Activated naive CD8-positive, alpha-beta T cell treated with anti-CD3 and anti-CD28 coated beads, Interleukin-2, amount 50 U/mL, for 24 hours (primary cell): ENCODE measurements at places on chromosomes 3 and 15.

GRCh38 chr15:101118615-101119014, 133.2 kb downstream of the CHSY1 start:
- DNase-seq = no peak

GRCh38 chr15:19943515-19943914, 598.1 kb downstream of the GOLGA6L6 start:
- DNase-seq = no peak

DNA sequence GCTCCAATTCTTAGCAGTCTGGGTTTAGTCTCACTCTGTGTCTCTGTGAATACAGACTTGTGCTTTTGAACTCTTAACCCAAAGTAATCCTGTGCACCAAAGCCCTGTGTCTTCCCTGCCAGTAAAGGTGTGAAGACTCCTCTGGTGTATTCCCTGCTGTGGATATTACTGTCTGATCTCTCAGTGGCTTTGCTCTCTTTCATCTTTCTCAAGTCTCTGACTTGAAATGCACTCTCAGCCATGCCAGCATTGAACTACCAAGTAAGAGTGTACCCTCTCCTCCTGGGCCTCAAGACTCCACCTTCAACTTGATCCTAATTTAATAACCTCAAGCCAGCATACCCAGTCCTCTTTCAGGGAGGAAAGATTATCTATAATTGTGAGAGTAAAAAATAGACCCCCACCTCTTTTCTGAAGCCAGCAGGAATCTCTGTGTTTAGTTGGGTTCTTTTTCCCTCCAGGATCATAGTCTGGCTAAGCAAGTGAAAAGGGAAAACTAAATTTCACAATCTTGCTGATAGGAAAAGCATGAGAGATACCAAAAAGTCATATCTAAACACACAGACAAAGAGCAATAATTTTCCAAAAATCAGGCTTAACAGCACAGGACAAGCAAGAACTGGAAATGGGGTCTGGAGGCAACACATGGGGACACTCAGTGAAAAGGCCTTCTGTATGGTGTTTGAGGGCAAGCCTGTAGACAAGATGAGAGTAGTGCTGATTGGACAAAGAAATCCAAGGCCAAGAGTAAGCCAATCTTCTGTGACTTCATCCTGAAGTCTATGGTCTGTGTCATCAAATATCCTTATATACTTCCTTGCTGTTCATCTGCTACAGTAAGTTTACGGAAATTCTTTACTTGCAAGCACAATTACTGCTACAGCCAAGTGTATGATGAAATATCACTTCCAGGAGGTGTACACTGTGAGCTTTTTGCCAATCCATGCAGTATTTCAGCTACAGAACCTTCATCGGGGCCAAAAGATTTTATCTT, 296.1 kb upstream of the TGFBR2 start:
- no peak for DNase-seq

DNA sequence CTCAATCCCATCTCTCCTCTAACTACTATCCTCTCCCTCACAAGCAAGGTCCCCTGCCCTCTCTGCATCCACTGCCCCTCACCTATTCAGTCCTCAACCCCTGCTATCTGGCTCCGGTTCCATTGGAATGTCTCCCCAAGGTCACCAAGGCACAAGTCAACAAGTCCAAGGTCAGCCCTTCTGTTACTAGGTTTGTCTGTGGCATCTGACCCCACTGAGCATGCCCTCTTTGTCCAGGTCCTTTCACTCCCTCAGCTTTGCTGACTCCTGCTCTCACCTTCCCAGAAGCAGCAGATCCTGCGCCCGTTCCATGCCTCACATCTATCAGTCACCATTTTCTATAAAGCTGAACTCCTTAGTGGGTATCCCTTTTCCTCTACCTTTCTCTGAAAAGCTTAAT, 8.3 kb upstream of the SEMA7A start:
- no peak for DNase-seq

- no peak for DNase-seq
Measured at GRCh38 chr3:14935592-14936345, 11.6 kb upstream of the NR2C2 start.

GRCh38 chr3:117743993-117744392, 1034.4 kb downstream of the TUSC7 start:
- DNase-seq = no peak

- DNase-seq = no peak
Measured at GRCh38 chr3:120163026-120163425, 68.8 kb upstream of the GSK3B start.

- DNase-seq = peak; percentile 30
Measured at GRCh38 chr3:18559331-18559842, 134.2 kb upstream of the SATB1 start.

- DNase-seq = no peak
Measured at GRCh38 chr3:160176923-160177322, 48.3 kb upstream of the C3orf80 start.

- no peak for DNase-seq
Measured at GRCh38 chr3:42353631-42354030, 56.8 kb downstream of the LYZL4 start.

DNA sequence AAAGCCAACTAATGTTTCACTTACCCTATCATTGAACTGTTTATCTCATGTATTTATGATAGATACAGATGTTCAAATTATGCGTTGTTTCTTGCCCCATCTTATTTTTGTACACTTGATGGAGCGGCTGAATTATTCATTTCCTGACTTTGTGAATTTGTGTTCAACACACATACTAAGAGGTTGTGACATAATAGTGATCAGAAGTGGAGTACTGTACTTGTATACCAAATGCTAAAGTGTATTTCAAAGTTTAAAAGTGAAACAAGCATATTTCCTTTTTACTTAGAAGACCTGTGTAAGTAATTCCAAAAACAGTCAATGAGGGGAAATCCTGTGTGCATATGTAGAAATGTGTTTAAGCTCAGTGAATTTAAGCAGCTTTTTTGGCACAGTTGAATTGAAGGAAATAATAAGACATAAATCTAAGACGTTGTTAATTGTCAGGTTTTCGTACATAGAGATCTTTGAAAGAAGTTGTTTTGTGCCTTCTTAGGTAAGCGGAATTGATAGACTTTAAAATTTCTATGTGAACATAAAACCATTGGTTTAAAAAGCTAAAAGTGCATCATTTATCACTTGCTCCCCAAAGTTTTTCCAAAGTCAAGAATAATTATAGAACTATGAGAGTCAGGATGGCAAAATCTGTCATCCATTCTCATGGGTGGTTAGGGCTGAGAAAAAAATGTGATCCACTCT, 1.9 kb downstream of the NFKBIZ start:
- DNase-seq = no peak

- no peak for DNase-seq
Measured at GRCh38 chr3:80533553-80533952, 765.8 kb upstream of the ROBO1 start.

- no peak for DNase-seq
Measured at GRCh38 chr15:22918056-22918455, 62.1 kb downstream of the CYFIP1 start.

DNA sequence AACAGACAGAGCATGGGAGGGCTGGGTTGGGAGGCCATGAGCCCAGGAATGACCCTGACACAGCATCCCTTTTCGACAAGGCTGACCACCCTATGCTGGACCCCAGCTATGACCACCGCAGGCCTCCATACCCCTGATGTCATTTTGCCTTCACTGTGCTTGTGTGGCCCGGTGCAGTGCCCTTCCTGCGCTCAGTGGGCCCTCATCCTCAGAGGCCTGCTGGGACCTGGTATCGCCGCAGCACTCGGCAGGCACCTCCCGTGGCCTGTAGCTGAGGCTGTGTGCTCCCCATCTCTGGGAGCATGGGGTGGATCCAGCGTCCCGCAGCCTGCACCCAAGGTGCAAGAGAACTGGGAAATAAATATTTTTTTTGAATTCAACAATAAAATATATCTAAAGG, 73.1 kb upstream of the MEF2A start:
- no peak for DNase-seq

DNA sequence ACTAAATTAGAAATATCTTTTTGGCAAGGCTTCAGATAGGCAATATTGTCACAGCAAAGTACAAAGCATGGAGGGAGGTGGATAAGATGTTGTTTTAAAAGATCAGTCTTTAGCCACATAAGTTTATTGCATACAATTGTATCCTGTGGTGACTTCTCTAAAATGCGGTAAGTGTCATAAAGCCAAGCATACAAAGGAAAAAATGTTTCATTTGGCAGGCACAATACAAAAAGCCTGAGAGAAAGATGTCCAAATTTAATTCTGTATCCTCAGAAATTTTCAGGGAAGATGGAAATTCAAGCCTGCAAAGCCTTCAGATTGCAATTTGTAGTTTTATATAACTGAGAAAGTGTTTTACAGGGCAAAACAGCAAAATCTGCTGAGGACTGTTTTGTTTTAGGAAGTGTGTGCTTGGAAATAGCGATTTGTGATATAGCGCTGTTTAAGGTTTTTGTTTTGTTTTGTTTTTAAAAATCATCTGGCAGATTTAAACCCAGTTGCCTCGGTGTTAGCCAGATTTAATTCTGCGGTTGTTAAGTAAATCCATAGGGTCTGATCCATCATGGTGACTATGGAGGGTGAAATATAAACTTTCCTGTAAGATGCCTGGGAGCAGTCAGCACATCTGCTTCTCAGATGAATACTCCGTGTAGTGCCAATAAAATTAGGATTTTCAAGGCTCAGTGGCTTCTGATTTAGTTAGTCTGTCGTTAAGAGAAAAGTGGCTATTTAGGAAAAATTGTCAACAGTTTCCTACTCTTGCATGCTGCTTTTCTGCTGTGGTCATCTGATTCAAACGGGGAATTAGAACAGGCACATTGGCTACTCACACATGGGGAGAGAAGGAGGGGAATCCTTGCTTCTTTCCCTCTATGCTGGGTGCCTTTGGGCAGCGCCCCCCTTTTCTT, 8.0 kb downstream of the KAT2B start:
- no peak for DNase-seq

- DNase-seq = no peak
Measured at GRCh38 chr3:27487383-27487782, 3.2 kb upstream of the SLC4A7 start.

DNA sequence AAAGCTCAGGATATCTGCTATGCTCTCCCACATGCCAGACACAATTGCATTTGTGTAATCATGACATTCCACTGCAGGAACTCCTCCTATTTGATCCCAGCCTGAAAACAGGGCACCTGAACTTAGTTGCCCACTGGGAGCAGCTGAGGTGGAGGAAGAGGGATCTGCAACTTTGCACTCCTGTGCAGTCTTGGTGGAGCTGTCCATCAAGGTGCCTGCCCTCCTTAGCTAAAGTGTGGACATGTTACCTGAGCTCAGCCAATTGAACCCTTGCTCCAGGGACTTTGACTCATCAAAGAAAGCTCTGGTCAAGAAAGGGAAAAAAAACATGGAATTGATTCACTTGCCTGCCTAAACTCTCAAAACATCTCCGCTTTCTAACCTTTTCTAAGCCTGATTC, 33.3 kb upstream of the TUBGCP5 start:
- no peak for DNase-seq

- peak; percentile 26 for DNase-seq
Measured at GRCh38 chr3:187318819-187319616, 27.5 kb upstream of the MASP1 start.

GRCh38 chr3:120604784-120605183, 8.6 kb downstream of the NDUFB4 start:
- DNase-seq = no peak

DNA sequence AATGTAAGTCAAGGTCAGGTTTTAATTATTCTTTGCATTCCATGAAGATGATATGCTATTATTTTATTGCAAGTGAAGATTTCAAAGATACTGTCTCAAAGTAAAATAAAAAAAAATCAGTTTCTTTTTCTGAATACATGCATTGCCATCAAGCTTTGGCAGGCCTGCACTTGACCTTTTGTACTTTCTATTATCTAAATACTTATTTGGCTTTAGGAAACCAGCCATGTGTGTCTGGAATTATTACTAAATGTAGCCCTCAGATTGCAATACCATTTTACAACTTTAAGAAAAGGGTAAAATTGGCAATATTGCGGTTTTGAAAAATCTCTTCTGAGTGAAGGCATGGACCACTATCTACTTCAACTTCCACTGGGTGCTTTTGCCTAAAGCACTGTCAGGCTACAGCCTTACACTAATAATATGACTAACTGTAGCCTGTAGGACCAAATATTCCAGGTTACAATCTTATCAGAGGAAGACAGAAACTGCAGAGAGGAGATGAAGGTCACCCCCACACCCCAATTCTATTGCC, 349.4 kb upstream of the DCBLD2 start:
- no peak for DNase-seq

DNA sequence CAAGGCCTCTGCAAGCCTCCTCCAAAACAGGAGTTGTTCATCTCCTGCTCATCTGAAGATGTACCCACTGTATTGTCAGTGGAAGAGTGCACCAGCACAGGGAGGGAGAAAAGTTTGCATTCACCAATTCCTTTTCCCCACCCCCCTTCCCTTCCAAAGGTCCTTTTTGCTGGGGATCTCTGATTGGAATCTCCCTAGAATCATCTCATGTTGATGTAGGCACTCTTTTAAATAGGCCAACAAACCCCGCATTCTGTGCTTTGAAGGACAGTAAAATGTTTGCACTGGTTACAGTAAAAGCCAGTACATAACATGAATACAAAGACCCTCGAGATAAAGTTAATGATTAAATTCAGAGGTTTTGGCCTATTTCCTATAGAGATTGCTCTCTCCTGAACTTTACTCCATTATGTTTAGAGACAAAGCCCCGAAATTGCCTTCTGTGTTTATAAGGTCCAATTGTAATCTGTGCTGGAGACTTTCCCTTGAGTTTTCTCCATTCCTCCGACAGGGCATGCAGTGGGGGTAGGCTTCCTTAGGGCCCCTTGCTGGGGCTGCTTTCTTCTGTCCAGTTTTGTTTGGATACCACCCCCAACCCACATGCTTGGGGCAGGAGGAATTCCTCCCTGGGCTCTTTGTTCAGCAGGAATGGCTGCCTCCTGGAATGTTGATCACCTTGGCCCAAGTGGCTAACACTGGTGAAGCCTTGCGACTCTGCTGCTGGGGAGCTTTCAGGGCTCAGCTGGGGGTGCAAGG, 22.5 kb downstream of the TRIM71 start:
- DNase-seq = no peak

DNA sequence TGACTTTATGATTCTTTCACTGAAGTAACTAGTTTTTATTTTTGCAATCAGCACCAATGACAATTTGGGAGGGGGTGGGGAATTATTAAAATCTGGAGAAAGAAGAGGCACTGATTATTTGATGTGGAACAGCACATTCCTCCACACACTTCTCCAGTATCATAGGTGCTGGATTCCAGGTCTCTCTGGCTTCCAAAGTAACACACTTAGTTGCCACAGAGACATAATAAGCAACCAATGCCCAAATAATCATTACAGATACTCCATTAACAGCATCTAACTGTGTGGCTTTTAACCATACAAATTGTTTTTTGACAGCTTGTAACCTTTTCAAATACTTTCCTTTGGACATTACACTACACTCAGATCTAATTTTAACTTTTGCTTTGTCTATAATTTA, 131.0 kb upstream of the CDIN1 start:
- DNase-seq = no peak
